Kidney epithelial cell (primary cell): ENCODE measurements at places on chromosomes 2 and 18. TPM values are rescaled to one million over a fixed set of nuclear protein-coding genes. Genes with fewer than 3 reads are reported as not detected.

DNA sequence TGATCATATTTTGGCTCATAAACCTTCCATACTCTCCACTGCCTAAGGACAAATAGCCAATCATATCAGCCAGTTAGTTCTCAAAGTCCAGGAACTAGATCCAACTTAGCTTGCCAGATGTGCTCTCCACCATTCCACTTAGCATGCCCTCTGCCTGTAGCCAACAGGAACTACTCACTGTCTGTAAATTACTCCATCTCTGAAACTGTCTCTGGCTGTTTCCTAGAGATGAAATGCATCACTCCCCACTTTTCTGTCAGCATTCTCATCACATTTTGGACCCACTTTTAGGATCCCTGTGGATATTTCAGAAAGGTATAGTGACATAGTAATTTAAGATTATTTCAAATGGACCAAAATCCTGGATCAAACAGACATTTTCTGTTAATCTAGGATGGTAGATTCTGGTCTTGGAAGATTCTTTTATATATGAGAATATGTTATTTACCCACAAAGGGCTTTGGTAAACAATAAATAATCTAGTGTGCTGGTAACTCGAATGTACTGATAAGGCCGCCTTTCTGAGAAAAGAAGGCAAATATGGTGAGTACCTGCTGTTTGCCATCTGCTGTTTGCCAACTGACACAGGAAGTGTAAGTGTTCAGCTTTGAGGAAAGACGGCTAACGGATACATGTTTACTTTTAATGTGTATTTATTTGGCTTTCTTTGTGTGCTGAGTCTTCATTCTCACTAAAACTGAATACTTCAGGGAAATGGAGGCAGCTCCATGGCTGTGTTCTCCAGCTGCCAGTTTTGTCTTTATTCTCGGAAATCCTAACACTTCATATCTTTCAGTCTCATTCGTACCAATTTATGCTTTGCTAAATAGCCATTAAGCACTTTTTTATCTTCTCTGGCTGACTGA lies 79.5 kb downstream of the EVA1A start:
- DNase-seq = no peak

DNA sequence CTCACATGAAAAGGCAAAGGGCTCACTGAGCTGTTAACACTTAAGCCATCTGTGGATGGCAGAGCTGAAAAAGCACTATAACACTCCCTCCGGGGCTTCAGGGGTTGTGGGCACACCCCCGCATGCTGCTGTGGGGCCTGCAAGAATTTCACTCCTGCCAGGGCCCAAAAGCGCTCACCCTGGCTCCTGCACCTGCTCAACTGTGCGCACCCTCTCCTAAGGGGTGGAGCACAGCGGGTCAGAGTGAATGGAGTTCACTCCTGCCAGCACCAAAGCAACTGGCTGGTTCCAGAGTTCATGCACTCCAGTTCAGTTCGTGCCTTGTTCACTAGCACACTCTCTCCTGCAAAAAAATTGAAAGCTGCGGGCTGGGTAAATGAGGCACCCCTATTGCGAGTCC lies 814.2 kb upstream of the SLC39A10 start:
- no peak for DNase-seq

- DNase-seq = no peak
These were observed 19.2 kb downstream of the ATP6V1B1 start for GRCh38 chr2:70954886-70955285.

- no peak for DNase-seq
These were observed 140.4 kb upstream of the ALPP start for GRCh38 chr2:232238108-232238507.

DNA sequence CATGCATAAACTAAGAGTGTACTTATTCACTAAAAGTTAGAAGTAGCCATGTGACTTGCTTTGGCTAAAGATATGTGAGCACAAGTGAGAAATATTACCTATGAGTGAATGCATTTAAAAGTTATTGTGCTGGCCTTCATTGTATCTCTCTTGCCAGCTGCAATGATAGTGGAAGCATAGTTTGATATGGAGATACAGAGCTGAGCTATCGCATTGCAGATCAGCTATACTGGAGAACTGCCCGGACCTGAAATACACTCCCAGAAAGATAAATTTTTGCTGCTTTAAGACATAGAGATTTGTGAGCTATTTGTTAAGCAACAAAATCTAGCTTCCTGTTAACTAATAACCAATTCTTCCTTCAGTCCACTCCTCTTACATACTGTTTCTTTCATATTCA lies 571.1 kb downstream of the CPS1 start:
- DNase-seq = no peak

Gene DSC2
- 29.7 and 31.8 TPM in 2 replicates for total RNA-seq

- DNase-seq = no peak
These were observed 24.7 kb downstream of the RND3 start for GRCh38 chr2:150462770-150463169.

DNA sequence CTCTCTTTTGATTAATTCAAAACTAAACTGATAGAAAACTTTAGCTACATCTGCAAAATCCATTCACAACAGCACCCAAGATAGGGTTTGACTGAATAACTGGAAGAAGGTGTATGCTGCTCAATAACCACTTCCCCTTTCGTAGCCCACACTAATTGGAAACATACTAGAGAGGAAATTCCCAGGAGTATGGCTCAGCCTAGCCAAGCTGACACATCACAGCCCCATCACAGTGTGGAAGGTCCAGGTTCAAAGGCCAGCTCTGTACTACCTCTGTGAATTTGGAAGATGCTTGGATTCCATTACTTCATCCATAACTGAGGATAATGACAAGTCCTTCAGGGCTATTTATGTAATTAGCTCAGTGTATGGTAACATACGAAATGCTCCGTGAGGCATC lies 185.4 kb downstream of the FBXO15 start:
- DNase-seq = no peak

- DNase-seq = no peak
These were observed 140.0 kb downstream of the SEPTIN10 start for GRCh38 chr2:109473616-109474318.

DNA sequence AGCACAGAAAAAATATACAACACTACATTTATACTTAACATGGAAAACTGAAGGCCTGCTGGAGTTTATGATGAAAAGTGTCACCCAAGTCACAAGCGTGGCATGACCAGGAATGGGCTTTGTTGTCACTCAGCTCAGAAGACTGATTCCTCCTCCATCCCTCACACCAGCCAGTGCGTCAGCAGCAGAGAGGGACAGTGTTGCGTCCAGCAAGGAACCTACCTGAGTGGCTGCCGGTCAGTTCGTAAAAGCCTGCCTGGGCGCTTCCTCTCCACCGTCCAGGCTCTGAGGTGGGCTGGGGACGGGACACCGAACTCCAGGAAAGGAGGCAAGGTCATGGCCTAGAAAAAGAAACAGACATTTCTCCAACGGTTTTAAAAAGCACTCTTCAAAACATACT lies 77.4 kb downstream of the USP40 start:
- DNase-seq = no peak

DNA sequence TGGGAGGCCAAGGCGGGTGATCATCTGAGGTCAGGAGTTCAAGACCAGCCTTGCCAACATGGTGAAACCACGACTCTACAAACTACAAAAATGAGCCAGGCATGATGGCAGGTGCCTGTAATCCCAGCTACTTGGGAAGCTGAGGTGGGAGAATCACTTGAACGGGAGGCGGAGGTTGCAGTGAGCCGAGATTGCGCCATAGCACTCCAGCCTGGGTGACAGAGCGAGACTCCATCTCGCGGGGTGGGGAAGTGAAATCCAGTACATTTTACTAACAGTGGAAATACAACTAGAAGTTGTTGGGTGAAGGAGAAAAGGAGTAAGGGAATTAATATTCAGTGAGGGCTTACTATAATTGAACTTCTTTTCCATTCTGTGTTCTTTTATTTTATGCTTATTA lies 13.2 kb upstream of the ENOSF1 start:
- no peak for DNase-seq

DNA sequence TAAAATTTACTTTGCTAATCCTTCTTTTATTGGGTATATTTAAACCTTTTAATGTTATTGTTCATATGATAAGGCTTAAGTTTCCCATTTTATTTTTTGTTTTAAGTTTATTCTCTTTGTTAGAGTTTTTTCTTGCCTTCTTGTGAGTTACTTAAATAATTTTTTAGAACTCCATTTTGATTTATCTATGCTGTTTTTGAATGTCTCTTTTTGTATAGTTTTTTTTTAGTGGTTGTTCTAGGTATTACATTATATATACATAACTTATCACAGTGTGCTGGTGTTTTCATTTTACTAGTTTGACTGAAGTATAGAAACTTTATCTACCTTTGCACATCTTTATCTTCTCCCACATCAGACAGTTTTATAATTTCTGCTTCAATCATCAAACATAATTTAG lies 49.4 kb upstream of the TGFA start:
- DNase-seq = no peak

- DNase-seq = no peak
These were observed 73.2 kb upstream of the GALNT5 start for GRCh38 chr2:157184161-157184895.
